Left colon (tissue), 2 donors: ENCODE measurements at places on chromosomes 1 and 21. TPM values are rescaled to one million over a fixed set of nuclear protein-coding genes. Genes with fewer than 3 reads are reported as not detected.

LCE3E gene
- not detected for total RNA-seq

MFSD2A gene
- 35.7 TPM for total RNA-seq

HSF2BP gene
- 0.49 TPM for total RNA-seq

DNA sequence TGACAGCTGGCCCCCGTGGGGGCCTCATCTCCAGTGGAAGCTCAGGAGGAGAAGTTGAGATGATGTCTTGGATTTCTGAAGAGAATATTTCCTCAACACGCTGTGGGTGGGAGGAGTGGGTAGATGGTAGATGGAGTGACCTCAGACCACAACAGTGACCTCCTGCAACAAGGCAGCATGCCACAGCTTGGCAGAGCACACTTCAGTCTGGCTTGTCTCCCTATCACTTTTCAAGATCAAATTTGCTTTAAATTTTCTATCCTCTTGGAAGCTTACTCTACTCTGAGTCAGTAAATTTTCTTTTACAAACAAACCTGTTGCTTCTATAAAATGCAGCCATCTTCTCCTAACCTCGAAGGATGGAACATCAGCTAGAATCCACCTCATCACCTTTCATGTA lies 59.7 kb downstream of the NTPCR start:
- no peak for DNase-seq

GRCh38 chr1:226974544-226975258 lies 34.6 kb downstream of the COQ8A start:
- no peak for DNase-seq

DNA sequence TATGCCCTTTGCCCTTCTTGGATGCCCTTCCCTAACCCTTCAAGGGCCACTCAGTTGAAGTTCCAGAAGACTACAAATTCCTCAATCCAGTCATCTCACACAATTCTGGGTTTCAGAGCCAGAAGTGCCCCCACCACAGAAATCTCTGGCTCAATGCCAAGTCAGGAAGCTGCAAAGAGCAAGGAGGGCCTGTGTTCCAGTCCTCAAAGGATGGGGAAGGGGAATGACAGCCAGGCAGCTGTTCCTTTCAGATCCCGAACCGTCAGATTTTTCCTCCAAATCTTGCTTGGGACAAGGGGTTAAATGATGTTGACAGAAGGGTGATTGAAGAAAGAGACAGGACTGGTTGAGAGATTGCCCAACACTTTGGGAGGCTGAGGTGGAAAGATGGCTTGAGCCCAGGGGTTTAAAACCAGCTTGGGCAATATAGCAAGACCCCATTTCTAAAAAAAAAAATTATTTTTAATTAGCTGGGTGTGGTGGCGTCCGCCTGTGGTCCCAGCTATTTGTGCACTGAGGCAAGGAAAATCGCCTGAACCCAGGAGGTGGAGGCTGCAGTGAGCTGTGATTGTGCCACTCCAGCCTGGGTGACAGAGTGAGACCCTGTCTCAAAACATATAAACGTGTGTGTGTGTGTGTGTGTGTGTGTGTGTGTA lies 716 bp upstream of the HPDL start:
- DNase-seq = no peak

- no peak for DNase-seq
Observed at GRCh38 chr1:159943278-159943640, 2.2 kb downstream of the IGSF9 start.
